ENCODE measurements at places on chromosomes 7 and 10. TPM values are rescaled to one million over a fixed set of nuclear protein-coding genes. Genes with fewer than 3 reads are reported as not detected.

- DNase-seq = no peak
Observed at GRCh38 chr7:22859641-22860290, 37.1 kb upstream of the TOMM7 start.

The SH3PXD2A gene
- total RNA-seq = 42.2 TPM

The TMEM130 gene
- 3.1 TPM for total RNA-seq

DNA sequence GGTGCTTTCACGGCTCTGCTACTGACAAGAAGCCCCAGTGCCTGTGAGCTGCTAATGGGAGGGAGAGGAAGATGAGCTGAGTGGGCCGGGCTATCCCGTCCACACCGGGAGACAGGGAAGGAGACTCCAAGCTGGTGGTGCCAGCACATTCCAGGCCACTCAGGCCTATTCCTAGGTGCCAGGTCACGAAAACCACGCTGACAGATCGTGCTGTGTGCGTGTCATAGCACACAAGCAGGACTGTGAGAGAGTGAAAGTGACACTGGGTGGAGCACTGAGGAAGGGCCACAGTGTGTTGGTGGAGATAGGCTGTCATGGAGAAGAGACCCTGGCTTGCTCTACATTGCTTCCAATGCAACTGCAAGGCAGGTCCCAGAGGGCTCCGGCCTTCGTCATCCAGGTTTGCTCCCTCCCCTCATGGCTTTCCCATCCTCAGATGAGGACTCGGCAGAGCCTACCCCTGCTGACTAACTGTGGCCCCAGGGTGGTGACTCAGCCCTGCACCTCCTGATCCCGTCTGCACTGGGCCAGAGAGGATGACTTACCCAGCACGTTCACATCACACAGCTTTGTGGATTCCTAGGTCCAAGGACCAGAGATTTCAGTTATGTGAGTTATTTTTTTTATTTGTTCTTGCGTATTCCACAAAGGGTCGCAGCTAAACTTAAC is 167.3 kb downstream of the EGFR start:
- no peak for DNase-seq

DNA sequence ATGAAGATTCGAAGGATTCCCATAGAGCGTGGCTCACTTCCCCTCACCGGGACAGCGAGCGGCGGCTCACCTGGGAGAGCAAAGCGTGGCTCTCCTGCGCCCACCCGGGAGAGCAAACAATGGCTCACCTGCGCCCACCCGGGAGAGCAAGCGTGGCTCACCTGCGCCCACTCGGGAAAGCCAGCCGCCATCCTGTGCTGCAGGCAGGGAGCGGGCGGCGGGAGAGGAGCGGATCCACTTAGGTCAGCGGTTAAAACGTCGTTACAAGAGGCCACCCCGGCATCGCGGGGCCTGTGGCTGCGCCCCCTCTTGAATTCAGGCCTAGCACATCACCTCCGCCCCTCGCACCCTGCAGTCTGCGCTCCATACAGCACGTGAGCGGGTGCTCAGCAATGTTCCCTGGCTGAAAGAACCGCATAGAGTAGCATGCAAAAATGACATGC is 461 bp upstream of the FIGNL1 start:
- peak; percentile 84 for DNase-seq

Data from upper lobe of left lung (tissue), 6 donors.